ENCODE measurements at places on chromosomes 2 and 18. TPM values are rescaled to one million over a fixed set of nuclear protein-coding genes. Genes with fewer than 3 reads are reported as not detected.

The ABCB11 gene
- not detected for total RNA-seq

The ERBB4 gene
- 5.0 TPM for total RNA-seq

The TUBA4A gene
- total RNA-seq = 9.8 TPM

The IL36RN gene
- not detected for total RNA-seq

The GKN2 gene
- total RNA-seq = not detected

The TMEM182 gene
- total RNA-seq = 0.94 TPM

The SERPINB12 gene
- total RNA-seq = not detected

The TUBB8B gene
- total RNA-seq = not detected

The IL1RL2 gene
- total RNA-seq = 4.3 TPM

The GKN1 gene
- total RNA-seq = not detected

The AGXT gene
- not detected for total RNA-seq

The RAB12 gene
- 49.5 TPM for total RNA-seq

The TCF4 gene
- 148 TPM for total RNA-seq

The ANKRD30B gene
- total RNA-seq = 0.23 TPM

The DAPL1 gene
- not detected for total RNA-seq

The FTCDNL1 gene
- 1.4 TPM for total RNA-seq

The SERPINB4 gene
- total RNA-seq = not detected

The SLC14A1 gene
- total RNA-seq = 225 TPM

The SCYGR4 gene
- total RNA-seq = not detected

The CRYBA2 gene
- not detected for total RNA-seq

The DYSF gene
- 2.5 TPM for total RNA-seq

The SLC9A2 gene
- total RNA-seq = not detected

The MAP4K4 gene
- total RNA-seq = 162 TPM

The IL1R2 gene
- 5.9 TPM for total RNA-seq

Measured in smooth muscle cell of the coronary artery (primary cell).